Trophoblast cell (in vitro differentiated cells and primary cell): ENCODE measurements at places on chromosomes 12 and 14.

DNA sequence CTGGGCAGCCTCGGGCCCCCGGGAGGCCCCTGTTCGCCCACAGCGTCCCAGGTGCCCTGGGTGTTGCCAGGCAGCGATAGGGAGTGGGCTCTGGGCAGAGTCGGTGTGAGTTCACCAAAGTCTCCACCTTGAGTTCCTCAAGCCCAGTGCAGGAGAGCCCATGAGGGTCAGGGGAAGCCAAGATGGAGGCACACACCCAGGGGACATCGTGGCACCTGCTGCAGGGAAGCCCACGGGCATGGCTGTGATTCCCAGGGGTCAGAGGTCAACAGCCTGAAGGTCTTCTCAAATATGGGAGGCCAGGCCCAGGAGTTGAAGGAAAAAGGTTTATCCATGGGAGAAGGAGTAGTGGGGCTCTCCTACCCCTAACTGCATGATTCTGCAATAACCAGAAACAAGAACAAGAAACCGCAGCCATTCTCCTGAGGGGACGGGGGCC is 148.8 kb downstream of the ADGRD1 start:
- DNase-seq: no peak
- H3K27ac ChIP-seq: no peak overlapping the region
- H3K27me3 ChIP-seq: no peaks in the 10 kb centered on the region
- no peaks in the 10 kb centered on the region for H3K4me1 ChIP-seq
- no peaks in the 10 kb centered on the region for H3K36me3 ChIP-seq
- no peak overlapping the region for H3K4me3 ChIP-seq

DNA sequence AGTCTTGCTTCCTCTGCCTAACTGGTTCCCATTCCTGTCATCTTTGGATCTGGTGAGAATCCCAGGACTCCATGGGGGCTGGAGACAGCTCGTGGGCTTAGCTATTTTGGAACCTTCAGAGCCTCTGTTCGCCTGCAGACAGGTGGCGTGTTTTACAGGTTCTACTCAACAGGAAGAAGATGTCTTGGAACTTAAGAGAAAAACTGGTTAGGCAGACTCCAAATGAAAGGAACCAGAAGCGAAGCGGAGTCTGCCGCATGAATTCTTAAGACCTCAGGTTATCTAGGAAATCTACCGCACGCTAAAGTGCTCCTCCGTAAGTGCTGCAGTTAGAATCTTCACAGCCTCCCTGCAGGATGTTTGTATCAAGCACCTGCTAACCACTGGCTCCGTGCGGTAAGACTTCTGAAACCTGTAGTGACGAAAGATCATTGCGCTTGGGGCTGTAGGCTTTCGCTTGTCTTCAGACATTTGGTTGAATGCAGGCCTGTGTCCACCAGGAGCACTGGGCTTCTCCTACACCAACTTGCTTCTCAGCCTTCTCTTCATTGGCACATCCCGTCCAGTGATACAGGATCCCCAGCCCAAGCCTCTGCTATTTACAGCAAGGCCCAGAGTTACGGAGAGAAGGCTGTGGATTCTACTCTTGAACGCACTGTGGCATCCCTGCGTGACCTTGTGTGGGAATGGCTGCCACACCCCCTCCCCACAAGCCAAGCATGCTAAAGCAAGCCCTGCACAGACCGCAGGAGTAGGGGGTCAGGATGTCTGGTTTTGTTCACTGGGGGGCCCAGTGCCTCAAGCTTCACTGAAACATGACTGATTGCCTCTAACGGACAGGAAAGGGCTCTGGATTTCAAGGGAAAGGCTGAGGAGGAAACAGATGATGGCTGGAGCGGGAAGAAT is 35.0 kb downstream of the ACADS start:
- H3K27me3 ChIP-seq: no peaks in the 10 kb centered on the region

DNA sequence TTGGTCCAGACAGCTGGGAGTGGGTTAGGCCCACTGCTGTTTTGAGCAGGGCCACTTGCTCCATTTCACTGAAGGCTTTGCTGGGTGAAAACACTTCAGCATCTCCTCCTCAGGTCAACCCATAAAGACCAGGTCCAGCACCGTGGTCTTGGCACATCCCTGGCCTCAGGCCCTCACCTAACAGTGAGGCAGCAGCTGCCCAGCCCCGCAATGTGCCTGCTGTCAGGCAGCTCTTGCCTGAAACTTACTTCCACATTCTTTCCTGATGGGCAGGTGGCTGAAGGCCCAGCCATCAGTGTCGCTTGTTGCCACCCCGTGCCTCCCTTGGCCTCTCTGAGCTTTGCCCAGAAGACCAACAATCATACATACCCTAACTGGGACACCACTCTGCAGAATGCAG is 54.4 kb downstream of the ANAPC7 start:
- peaks cover 58% of the 10 kb centered on the region for H3K36me3 ChIP-seq
- DNase-seq: no peak
- H3K4me1 ChIP-seq: peaks cover 3% of the 10 kb centered on the region
- no peak overlapping the region for H3K4me3 ChIP-seq
- H3K27me3 ChIP-seq: no peaks in the 10 kb centered on the region
- H3K27ac ChIP-seq: no peak overlapping the region

GRCh38 chr14:49512147-49512551 is 74.0 kb downstream of the RPS29 start:
- no peaks in the 10 kb centered on the region for H3K27me3 ChIP-seq
- DNase-seq: no peak
- no peaks in the 10 kb centered on the region for H3K36me3 ChIP-seq
- no peaks in the 10 kb centered on the region for H3K4me1 ChIP-seq
- H3K27ac ChIP-seq: no peak overlapping the region

DNA sequence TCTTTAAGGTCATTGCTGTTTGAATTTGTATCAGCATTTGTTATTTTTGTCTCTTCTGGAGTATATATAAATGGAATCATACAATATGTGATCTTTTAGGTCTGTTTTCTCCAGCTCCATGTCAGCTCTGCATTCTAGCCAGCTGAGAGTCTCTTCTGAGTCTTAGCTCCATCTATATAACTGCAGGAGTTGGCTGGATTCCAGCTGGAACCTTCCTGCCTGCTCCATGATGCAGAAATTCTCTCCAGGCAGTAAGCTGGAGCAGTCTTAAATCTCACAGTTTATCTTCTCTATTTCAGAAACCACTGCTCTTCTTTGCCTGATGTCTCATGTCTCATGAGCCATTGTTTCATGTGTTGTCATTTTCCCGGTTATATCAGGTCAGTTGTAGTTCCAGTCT is 827.6 kb downstream of the NRXN3 start:
- no peak overlapping the region for H3K27ac ChIP-seq
- no peaks in the 10 kb centered on the region for H3K4me1 ChIP-seq
- H3K4me3 ChIP-seq: no peak overlapping the region
- H3K27me3 ChIP-seq: no peaks in the 10 kb centered on the region
- no peaks in the 10 kb centered on the region for H3K36me3 ChIP-seq

DNA sequence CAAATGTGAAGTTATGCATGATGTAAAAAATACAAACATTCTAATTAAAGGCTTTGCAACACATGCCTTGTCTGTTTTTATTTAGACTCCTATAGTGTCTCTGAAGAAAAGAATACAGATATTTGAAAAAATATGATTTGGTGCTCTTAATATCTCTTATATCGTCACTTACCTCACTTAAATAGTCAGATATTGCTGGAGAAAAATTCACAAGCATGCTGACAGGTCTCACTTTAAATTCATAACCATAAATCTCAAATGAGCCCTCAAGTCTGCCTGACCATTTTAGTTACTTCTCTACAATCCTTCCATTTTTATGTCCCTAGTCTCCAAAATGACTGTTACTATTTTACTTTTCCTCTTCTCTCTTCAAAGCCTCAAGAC is 5.4 kb upstream of the YEATS4 start:
- H3K4me3 ChIP-seq: no peak overlapping the region
- DNase-seq: no peak
- H3K36me3 ChIP-seq: no peaks in the 10 kb centered on the region
- no peaks in the 10 kb centered on the region for H3K4me1 ChIP-seq
- no peaks in the 10 kb centered on the region for H3K27me3 ChIP-seq
